Mammary microvascular endothelial cell (primary cell): ENCODE measurements at places on chromosomes 5 and 9. TPM values are rescaled to one million over a fixed set of nuclear protein-coding genes. Genes with fewer than 3 reads are reported as not detected.

FGF1 gene
- total RNA-seq = not detected in 2 replicates

TNC gene
- 6.9 and 7.2 TPM in 2 replicates for total RNA-seq

PCAT7 gene
- total RNA-seq = not detected in 2 replicates

PRDM9 gene
- total RNA-seq = not detected in 2 replicates

EDIL3 gene
- total RNA-seq = 0.44 and 1.7 TPM in 2 replicates

CCDC69 gene
- total RNA-seq = 18.6 and 18.7 TPM in 2 replicates

KCNMB1 gene
- 0.30 TPM in 1 of 2 replicates, not detected in the other for total RNA-seq

PCDHB8 gene
- total RNA-seq = 0.25 TPM in 1 of 2 replicates, not detected in the other

TMOD1 gene
- total RNA-seq = 0.60 and 1.1 TPM in 2 replicates

TNFSF15 gene
- total RNA-seq = 0.10 and 0.13 TPM in 2 replicates

SNCAIP gene
- total RNA-seq = 5.7 and 8.9 TPM in 2 replicates

TRIP13 gene
- total RNA-seq = 58.5 and 61.4 TPM in 2 replicates

BTNL3 gene
- not detected in 2 replicates for total RNA-seq

CERCAM gene
- total RNA-seq = 19.5 and 19.7 TPM in 2 replicates

TCF7 gene
- 0.20 and 0.64 TPM in 2 replicates for total RNA-seq

SLC34A1 gene
- total RNA-seq = not detected in 2 replicates

IFNK gene
- not detected in 2 replicates for total RNA-seq

LEAP2 gene
- total RNA-seq = 0.39 TPM in 1 of 2 replicates, not detected in the other

TAF11L10 gene
- total RNA-seq = not detected in 2 replicates

MIER3 gene
- 7.2 and 7.5 TPM in 2 replicates for total RNA-seq

CDKN2AIPNL gene
- total RNA-seq = 38.6 and 47.3 TPM in 2 replicates

FBXL7 gene
- total RNA-seq = 14.7 TPM in 2 replicates

GHR gene
- total RNA-seq = 1.5 and 2.7 TPM in 2 replicates

PCDHGA2 gene
- total RNA-seq = 0.73 and 0.79 TPM in 2 replicates

FOXD1 gene
- 0.05 and 0.33 TPM in 2 replicates for total RNA-seq

TMEM141 gene
- total RNA-seq = 113 and 125 TPM in 2 replicates

IFNW1 gene
- not detected in 2 replicates for total RNA-seq

SET gene
- 356 and 448 TPM in 2 replicates for total RNA-seq

DBH gene
- total RNA-seq = not detected in 2 replicates

GLIPR2 gene
- total RNA-seq = 26.0 and 29.0 TPM in 2 replicates

ZFP2 gene
- total RNA-seq = 0.15 and 0.60 TPM in 2 replicates

TMEM252 gene
- not detected in 2 replicates for total RNA-seq

FUT7 gene
- not detected in 2 replicates for total RNA-seq

NAIF1 gene
- total RNA-seq = 7.6 and 9.0 TPM in 2 replicates

FBP1 gene
- 15.2 and 15.8 TPM in 2 replicates for total RNA-seq

IFNA13 gene
- total RNA-seq = not detected in 2 replicates

ENHO gene
- total RNA-seq = not detected in 2 replicates

CTNND2 gene
- not detected in 2 replicates for total RNA-seq

AHRR gene
- total RNA-seq = 17.5 and 17.8 TPM in 2 replicates

PHYHD1 gene
- 0.15 TPM in 1 of 2 replicates, not detected in the other for total RNA-seq

FBXO10 gene
- 5.1 and 8.7 TPM in 2 replicates for total RNA-seq

IL9 gene
- total RNA-seq = not detected in 2 replicates

CATSPER3 gene
- 0.40 TPM in 1 of 2 replicates, not detected in the other for total RNA-seq

TICAM2 gene
- 0.44 and 2.7 TPM in 2 replicates for total RNA-seq

IFNB1 gene
- total RNA-seq = 0.13 TPM in 1 of 2 replicates, not detected in the other

HACD4 gene
- 6.1 and 6.3 TPM in 2 replicates for total RNA-seq

PANK3 gene
- 31.5 and 35.3 TPM in 2 replicates for total RNA-seq

GDNF gene
- total RNA-seq = not detected in 2 replicates

BTNL9 gene
- total RNA-seq = 0.05 TPM in 1 of 2 replicates, not detected in the other

ORM2 gene
- total RNA-seq = not detected in 2 replicates

CFAP90 gene
- not detected in 2 replicates for total RNA-seq

CTNNAL1 gene
- total RNA-seq = 112 and 131 TPM in 2 replicates

NDUFS6 gene
- total RNA-seq = 70.3 and 88.9 TPM in 2 replicates
